Stimulated activated CD4-positive, alpha-beta T cell treated with anti-CD3 and anti-CD28 coated beads, Interleukin-1b, Interleukin-23, amount 100 ng/mL, for 1 hour (primary cell): ENCODE measurements at places on chromosomes 7 and 10.

GRCh38 chr7:45184326-45185027 is 26.9 kb downstream of the RAMP3 start:
- DNase-seq, result no peak

DNA sequence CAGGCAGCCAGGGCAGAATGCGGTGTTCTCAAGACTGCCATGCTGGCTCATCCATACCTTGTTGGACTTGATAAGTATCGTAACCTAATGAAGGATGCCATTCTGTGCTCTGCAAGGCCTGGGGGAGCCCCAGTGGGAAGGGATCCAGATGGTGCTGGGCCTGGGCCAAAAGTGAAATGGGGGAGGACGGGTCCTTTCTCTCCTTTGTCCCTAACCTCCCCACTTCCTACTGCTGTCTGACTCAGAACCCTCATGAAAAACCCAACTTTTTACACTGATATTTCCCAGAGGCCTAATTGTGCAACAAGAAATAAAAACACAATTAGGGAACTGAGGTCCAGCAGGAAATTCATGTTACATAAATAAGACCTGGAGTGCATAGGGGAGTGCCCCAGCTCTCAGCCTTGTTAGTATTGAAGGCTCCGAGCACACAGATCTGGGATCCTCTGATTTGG is 193.7 kb upstream of the SVIL start:
- no peak for DNase-seq

- DNase-seq, result no peak
Observed at GRCh38 chr10:122692744-122693143, 6.9 kb downstream of the C10orf120 start.

- DNase-seq, result no peak
Observed at GRCh38 chr7:109915670-109916069, 1175.3 kb upstream of the LRRN3 start.

DNA sequence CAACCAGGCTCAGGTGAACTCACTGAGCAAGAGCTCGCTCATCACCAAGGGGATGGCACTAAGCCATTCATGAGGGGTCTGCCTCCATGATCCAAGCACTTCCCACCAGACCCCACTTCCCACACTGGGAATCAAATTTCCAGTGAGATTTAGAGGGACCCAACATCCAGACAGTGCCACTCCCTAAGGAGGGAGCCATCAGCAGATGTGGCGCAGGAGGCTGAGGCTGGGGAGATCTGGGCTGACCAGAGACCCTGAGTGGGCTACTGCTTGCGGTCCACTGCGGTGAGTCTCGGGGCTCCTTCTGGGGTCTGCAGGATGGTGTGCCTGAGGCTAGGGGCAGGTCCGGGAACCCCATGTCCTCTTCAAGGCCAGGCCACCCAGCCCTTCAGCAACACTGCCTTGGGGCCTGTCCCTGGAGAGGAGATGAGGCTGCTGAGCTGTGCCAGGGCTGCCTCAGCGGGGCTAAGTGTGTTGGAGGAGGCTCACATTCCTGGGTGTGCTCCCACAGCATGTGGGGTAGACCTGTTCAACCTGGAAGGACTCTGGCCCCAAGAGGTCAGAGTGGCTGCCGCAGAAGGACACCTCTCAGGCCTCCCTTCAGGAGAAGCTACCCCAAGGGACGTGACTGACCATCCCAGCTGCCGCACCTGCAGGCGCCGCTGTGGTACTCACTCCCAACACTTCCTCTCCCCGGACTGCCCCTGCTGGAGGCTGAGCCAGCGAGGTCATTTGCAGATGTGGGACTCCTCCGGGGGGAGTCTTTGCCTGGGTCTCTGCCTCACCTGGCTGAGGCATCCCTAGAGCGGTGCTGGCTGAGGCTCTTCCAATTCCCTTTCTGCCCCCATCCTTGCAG is 22.3 kb upstream of the PCBD1 start:
- no peak for DNase-seq

DNA sequence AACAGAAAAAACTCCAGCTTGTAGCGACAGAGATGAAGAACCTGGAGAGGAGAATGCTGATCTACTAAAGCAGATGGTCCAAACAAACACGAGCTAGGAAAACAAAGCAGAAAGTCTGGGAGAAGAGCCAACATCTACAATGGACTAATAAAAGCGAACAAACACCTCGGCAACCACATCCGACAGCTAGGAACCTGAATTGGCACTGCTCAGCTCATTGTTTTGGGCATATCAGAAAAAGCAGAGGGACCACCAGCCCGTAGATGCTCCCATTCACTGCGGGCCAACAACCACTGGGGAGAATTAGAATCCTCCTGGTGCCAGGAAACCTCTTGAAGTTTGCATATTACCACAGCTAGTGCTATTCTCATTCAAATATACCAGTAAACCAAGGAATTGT is 204.7 kb downstream of the NXPH1 start:
- no peak for DNase-seq

GRCh38 chr7:117616694-117617093 is 136.9 kb downstream of the CFTR start:
- DNase-seq, result no peak

DNA sequence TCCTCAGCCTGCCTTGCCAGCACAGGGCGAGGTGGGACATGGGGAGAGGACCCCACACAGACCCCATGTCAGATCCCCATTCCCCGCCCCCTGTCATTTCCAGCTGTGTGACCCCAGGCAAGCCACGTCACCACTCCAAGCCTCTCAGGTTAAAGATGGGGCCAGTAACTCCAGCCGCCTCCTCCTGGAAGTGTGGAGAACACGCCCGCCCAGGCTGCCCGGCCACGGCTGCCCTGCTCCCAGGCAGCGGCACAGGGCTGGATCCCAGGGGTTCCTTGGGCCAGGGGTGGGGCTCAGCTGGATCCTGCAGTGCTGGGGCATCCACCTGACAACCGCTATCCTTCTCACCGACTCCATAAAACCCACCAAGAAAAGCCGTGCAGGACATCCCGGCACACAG is 86.1 kb downstream of the PDGFA start:
- no peak for DNase-seq

DNA sequence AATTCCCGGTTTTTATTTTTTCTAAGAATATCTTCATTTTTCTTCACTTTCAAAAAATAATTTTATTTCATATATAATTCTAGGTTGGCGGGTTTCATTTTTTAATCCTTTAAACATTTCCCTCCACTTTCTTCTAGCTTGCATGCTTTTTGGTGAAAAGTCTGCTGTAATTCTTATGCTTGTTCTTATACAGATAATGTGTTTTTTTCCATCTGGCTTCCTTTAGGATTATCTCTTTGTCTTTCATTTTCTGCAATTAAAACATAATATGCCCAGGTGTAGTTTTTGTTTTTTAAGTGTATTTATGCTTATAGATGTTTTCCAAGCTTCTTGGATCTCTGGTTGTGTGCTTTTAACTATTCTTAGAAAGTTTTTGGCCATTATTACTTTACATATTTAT is 341.3 kb upstream of the SEMA3C start:
- DNase-seq, result no peak

DNA sequence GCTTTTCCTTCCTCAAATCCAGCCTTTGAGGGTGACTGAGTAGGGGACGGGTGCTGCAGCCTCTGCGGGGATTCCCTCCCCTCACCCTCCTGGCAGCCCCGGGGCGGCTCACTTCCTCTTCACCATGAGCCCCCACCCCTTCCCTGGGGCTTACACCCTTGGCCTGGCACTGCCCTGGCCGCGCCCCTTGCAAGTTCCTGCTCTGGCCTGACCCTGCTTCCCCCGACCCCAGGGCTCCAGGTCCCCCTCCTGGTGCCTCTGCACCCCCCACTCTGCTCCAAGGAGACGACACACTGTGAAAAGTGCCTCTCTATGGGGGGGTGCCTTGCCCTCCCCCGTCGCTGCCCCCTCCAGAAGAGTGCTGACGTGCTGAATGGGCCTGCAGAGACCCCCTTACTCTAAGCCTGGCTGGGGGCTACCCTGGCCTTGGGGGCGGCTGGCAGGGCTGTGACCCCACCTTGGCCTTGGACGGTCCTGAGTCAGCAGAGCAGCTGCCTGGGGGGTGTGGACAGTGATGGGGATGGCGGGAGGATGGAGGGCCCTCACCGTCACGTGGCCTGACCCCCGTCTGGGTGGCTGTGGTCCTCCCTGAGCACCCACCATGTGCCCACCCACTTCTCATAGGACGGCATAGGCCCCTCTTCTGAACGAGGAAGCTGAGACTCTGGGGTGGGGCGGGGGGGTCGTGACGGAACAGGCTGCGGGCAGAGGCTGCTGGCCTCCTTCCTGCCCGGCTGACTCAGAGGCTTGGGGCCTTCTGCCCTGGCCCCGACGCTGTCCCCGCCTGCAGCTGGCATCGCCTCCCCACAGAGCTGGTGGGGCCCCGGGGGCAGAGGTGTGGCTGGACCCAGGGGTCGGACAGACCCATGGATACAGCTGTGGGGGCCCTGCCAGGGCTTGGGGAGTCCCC is 9.8 kb downstream of the LFNG start:
- DNase-seq, result no peak
